ENCODE measurements at places on chromosomes 2 and 18.

DNA sequence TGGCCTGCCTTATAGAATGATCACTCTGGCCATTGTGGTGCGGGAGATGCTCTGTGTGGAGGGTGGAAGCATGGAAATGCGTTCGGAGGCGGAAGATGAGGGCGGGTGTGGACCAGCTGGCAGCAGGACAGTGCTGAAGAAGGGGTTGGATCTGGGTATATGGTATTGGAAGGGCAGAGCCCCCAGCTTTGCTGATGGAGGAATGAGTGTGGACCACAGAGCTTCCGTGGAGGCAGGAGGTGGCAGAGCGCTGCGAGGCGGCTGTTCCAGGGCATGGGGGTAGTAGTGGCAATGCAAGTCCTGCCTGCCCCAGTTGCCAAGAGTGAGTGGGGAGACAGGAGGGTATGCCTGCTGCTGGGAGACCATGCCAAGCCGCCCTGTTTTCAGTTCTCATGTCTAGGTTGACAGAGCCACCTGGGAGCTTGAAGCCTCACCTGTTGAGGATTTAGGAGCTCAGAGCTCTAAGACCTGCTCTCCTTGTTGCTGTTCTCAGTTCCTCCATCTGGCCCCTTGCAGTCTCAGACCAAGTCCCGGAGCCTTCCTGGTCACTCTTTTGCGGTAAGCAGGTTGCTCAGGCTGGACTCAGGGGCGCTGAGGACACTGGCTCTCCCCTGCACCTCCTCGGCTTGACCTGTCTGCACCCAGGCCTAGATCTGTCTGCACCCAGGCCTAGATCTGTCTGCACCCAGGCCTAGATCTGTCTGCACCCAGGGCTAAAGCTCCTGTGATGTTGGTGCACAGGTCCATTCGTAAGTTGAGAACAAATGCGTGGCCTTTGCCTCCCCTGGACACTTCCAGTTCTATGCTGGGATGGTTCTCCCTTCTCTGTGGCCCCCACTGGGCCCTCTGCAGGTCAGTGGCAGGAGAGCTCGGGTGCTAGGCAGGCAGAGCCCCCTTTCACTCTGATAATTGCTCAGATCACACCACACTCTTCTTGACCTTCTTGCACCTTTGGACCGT lies 290.5 kb upstream of the HS6ST1 start:
- DNase-seq = no peak

DNA sequence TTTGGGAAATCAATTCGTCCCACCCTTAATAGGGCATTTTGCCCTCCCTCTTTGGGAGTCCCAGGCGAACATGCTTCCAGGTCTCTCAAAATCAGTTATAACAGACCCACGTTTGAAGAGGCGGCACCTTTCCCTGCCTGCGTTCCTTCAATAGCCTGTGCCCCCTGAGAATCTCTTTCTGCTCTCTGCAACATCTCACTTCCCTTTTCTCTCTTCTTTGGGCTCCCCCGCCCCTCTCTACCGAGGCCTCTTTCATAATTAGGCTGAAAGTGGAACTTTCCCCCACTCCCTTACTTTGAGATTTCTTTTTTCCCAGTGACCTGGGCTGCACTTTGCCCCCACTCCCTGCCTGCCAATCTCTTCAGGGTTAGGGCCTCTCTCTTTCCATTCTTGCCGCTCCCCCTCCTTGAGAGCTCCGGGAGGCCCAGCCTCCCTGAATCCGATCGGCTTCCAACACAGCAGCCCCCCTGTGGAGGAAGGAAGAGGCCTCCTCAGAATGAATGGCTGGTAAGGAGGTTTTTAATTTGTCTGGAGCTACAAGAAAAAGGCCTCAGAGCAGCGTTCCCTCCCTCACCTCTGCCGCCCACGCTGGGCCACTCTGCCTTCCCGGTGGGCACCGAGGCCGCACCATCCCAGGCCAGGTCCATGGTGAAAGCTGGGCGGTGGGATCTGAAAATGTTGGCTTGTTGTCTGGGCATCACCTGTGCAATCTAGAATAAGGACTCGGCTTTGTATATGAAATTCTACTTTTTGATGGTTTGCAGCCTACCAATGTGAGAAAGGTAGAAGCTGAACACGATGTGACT lies 162.6 kb upstream of the SIX3 start:
- no peak for DNase-seq

GRCh38 chr2:136247204-136247950 lies 129.4 kb upstream of the CXCR4 start:
- no peak for DNase-seq

DNA sequence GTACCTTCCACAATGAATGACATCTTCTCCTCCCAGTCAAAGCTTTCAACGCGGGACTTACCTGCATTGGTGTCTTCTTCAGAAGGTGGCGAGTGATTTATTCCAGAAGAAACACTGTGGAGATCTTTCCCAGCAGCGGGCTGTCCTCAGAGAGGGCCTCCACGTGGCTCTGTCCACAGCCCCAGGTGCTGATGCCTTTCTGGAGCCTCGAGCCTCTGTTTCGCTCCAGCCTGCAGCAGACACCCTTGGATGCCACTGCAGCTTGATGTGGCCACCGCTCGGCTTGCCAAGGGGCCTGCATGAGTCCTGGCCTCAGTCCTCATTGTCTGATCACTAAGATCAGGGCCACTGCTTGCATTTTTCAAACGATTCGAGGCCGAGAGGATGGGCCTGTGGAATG lies 46.6 kb upstream of the GALR1 start:
- DNase-seq = no peak

GRCh38 chr18:45227001-45227742 lies 388.1 kb upstream of the SLC14A2 start:
- no peak for DNase-seq
